ENCODE measurements at places on chromosomes 5 and 9. TPM values are rescaled to one million over a fixed set of nuclear protein-coding genes. Genes with fewer than 3 reads are reported as not detected.

DNA sequence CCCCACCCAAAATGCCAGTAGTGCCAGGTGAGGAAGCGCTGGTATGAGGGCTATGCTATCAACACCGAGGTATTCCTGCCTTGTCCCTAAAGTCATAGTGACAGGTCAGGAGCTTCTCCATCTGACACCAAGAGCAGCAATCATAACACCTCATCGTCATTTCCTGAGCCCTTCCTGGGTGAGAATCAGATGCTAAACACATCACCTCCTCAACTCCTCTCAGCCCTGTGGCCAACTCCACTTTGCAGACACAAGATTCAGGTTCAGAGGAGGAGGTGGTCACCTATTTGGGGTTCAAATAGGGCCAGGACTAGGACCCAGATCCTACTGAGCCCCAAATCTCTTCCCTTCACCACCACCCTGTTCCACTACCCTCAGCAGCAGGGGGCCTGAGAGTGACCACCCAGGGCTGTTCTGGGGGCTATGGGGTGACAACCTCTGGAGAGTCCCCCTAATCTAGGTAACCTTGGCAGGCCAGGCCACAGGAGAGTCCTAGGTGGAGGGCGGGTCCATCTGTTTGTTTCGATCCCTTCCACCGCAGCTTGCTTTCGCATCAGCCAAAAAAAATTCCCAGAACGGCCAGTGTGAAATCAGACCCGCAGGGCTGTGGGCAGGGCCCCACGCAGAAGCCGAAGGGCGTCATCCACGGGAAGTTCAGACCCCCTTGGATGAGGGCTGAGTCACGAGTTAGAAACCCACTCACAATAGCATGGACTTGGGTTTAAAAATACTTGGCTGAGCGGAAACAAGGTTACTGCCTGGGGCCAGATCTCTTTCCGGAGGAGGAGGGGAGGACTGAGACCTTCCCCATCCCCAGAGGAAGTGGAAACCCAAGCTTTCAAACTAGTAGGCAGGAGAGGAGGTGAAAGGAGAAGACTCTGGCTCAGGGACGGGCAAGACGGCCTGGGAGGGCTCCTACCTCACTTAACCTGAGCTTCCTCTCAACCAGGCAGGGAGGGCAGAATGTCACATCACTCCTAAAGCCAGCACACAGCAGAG lies 8.7 kb downstream of the STK10 start:
- peak; percentile 70 for DNase-seq

- DNase-seq = no peak
Measured at GRCh38 chr9:19171271-19171670, 44.0 kb upstream of the PLIN2 start.

GRCh38 chr9:108579757-108580439 lies 275.9 kb downstream of the ACTL7B start:
- DNase-seq = no peak

- no peak for DNase-seq
Measured at GRCh38 chr5:103718108-103718507, 155.5 kb upstream of the NUDT12 start.

GRCh38 chr5:38154615-38155204 lies 103.6 kb upstream of the EGFLAM start:
- DNase-seq = no peak

GRCh38 chr9:111895996-111896941 lies at the start of gene UGCG:
UGCG (plus strand) TSS chr9:111896814; CDS start chr9:111897216, 402 bp downstream.
- DNase-seq = peak; percentile 82

GRCh38 chr5:170504616-170505266 lies 921 bp downstream of the KCNIP1 start:
- no peak for DNase-seq

GRCh38 chr5:78771260-78772205 lies 123.0 kb upstream of the LHFPL2 start:
- no peak for DNase-seq

- no peak for DNase-seq
Measured at GRCh38 chr9:119667916-119668315, 298.7 kb upstream of the BRINP1 start.

GRCh38 chr9:122127396-122127798 lies 32.2 kb downstream of the NDUFA8 start:
- no peak for DNase-seq

DNA sequence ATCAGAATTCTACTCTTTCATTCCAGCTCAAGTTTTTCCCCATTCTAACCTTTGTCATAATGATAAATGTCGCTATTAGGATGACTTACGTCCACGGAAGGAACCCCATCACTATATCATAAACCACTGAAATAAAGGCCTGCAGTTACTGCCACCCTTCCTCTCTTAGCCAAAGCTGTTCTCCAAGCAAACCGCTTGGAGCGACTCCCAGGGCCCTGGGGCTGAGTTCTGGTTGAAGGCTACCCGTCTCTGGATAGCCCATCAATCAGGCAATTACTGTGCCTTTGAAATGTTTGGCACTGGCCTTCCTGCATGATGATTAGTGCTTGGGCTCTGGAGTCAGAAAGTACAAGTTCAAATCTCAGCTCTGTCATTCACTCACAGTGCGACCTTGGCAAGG lies 386.0 kb downstream of the SPOCK1 start:
- no peak for DNase-seq

Gene GLRA1
- total RNA-seq = not detected

Gene SIMC1
- total RNA-seq = 29.9 TPM

Gene CARD9
- total RNA-seq = 0.44 TPM

Gene VDAC1
- total RNA-seq = 208 TPM

Gene NDUFA8
- 33.7 TPM for total RNA-seq

Gene GRIN3A
- not detected for total RNA-seq

Gene CCL19
- total RNA-seq = not detected

Data from activated CD4-positive, alpha-beta T cell treated with anti-CD3 and anti-CD28 coated beads, Interleukin-2, amount 10 ng/mL, durations not matched to agents 7 days and 5 days (primary cell).